ENCODE measurements at places on chromosomes 6 and 20.

DNA sequence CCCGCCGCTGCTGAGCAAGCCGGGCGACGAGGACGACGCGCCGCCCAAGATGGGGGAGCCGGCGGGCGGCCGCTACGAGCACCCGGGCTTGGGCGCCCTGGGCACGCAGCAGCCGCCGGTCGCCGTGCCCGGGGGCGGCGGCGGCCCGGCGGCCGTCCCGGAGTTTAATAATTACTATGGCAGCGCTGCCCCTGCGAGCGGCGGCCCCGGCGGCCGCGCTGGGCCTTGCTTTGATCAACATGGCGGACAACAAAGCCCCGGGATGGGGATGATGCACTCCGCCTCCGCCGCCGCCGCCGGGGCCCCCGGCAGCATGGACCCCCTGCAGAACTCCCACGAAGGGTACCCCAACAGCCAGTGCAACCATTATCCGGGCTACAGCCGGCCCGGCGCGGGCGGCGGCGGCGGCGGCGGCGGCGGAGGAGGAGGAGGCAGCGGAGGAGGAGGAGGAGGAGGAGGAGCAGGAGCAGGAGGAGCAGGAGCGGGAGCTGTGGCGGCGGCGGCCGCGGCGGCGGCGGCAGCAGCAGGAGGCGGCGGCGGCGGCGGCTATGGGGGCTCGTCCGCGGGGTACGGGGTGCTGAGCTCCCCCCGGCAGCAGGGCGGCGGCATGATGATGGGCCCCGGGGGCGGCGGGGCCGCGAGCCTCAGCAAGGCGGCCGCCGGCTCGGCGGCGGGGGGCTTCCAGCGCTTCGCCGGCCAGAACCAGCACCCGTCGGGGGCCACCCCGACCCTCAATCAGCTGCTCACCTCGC lies 1.5 kb downstream of the ARID1B start:
- DNase-seq, result peak; percentile 47

- DNase-seq, result no peak
Observed at GRCh38 chr20:50772420-50773185, 22.3 kb upstream of the BCAS4 start.

DNA sequence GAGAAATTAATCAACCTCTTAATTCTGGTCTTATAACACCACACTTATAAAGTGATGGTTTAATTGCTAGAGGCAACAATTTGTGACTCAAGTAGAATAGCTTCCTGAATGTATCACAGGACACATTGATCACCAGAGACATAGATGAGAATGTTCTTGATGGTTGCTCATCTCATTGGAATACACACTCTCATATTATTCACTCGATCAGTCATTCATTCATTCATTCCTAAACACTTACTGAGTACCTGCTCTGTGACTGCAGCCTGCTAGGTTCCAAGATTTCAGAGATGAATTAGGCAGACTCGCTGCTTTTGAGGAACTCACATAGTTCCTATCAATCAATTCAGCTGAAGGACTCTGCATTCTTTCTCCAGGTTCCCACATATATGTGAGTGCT lies 365.1 kb upstream of the SOX4 start:
- no peak for DNase-seq

- DNase-seq, result no peak
Observed at GRCh38 chr20:37777988-37778659, 84.3 kb downstream of the CTNNBL1 start.

- DNase-seq, result no peak
Observed at GRCh38 chr20:14634665-14635064, 297.3 kb upstream of the FLRT3 start.

GRCh38 chr20:11235058-11235457 lies 561.3 kb upstream of the JAG1 start:
- DNase-seq, result no peak

GRCh38 chr6:50062051-50062450 lies 12.3 kb upstream of the DEFB112 start:
- peak; percentile 16 for DNase-seq

DNA sequence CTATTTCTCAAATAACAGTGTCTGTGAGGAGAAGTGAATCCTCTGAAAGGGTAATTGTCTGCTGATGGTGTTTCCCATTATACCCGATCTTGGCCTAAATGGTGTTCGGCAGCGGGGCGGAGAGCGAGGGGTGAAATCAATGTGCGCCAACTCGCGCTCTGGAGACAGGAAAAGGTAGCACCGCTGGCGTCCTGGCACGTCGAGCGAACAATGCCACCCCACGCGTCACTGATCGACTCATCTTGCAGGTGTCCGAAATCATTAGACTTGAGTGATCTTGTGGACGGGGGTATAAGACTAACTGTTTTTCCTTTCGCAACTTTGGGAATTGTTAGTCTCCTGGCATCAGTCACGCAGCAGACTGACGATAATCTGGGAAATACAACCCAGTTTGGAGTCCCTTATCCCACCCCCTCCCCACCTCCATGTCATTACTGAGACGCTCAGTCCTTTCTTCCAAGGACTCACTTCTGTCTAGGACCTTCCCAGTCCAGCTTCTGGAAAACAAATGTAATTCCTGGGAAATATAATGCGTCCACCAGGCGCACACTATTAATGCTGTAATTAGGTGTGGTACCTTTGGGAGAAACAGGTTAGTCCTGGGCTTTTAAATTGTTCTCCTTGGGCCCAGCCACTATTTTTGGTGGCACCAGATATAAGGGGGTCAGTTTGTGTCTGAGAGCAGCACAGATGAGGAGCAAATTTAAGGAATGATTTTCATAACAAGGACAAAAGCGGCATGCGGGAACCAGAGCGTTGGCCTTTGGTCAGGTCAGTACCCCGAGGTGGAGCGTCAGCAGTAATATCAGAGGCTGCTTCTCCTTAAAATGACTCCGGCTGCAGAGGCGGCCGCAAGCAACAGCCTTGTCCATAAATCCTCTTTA lies 2.3 kb downstream of the LINC00237 start:
- no peak for DNase-seq

DNA sequence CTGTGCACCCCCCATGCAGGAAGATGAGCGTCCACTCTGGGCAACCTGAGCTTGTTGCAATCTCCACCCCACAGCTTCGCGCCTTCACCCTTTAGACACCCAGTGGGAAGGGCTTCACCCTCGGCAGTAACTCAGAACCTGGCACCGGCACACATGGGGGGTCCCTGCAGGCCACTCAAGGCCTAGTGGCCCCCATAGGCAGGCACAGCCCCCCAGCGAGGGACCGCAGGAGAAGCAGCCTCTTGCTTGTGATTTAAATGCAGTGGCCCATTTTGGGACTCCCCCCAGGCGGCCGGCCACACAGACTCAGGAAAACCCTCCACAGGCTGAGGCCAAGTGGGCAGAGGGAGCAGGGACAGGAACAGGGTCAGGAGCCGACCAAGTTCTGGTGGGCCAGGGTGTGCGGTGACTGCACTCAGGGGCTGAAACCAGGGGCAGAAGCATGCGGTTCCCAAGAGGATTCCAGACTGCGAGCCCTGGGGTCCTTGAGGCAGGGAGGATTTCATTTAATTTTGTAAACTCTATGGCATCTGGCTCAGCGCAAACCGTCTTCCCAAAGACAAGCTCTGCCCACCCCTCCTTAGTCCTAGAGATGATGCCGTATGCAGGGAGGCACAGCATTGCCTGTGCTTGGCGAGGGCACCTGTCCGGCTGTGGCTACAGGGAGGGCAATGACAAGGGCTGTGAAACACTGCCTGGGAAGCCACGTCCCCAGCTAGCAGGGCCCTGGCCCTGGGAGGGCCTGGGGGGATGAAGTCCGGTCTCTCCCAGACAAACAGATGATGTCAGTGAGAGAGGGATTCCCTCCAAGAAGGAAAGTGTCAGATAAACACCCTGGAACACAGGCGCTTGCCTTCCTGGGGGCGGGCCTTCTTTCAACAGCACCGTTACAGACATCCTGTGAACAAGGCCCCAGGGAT lies 52.9 kb upstream of the GPR31 start:
- no peak for DNase-seq

- no peak for DNase-seq
Observed at GRCh38 chr6:3708540-3708939, 43.0 kb downstream of the PXDC1 start.

- DNase-seq, result no peak
Observed at GRCh38 chr20:32024683-32025295, 14.6 kb downstream of the CCM2L start.

GRCh38 chr6:137571854-137572253 lies 77.7 kb upstream of the OLIG3 start:
- DNase-seq, result peak; percentile 54

- DNase-seq, result no peak
Observed at GRCh38 chr6:22590423-22590822, 21.1 kb downstream of the HDGFL1 start.

GRCh38 chr20:23361119-23361475 lies 885 bp upstream of the GZF1 start:
- DNase-seq, result no peak

- DNase-seq, result no peak
Observed at GRCh38 chr6:168517742-168518347, 76.9 kb downstream of the SMOC2 start.

DNA sequence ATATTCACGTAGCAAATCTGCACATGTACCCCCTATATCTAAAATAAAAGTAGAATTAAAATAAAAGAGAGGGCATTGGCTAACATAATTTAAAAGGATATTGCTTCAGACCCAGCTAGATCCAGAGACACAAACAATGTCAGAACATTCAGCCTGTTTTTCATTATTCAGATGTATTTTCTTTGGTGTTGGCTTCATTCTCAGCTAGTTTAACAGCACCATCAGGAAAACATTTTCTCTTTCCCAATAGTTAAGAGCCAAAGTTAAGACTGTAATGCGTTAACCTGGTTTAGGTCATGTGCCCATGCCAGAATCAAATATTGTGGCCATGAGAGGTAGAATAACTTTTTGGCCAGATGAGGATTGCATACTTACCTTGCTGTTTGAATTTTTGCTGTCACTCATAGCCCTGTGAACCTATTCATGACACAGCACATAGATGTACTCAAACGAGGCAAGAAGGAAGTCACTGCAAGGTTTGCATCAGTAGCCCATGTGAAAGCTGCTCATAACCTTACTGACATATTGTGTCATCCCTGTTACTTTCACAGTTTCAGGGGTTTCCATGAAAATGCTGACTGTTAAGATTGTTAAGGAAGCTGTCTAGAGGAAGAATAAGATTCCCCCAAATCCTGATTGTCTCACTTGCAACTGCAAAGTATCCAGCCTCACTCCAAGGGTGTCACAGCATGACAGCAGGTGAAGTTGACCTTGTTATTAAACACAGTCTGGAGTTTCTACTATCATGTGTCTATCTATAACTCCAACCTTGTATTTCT lies 233.1 kb downstream of the PACRG start:
- no peak for DNase-seq

DNA sequence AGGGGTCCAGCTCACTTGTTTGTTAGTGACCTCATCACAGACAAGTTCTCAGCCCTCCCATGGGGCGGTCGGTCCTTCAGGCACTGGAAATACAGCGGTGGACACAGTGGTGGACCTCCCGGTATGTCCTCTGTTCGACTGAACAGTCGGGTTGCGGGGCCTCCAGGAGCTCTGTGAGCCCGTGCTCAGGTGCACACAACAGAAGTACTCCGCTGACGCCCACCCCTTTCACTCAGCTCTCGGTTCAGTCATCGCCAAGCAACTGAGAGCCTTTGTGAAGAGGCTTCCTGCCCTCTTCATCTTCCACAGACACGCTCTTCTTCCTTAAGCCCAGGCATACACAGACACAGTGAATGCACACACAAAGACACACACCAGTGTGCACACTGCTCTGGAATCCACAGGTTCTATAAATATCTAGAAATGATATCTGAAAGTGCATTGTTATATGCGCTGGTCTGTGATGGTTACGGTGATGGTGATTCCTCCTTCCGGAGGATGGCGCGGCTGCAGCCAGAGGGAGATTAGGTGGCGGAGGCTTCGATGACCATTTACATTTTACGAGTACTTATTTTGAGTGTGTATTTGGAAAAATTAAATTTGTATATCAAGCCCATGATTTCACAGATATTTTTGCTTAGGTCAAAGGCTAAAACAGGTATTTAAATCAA lies 46.8 kb upstream of the BHLHE23 start:
- no peak for DNase-seq

DNA sequence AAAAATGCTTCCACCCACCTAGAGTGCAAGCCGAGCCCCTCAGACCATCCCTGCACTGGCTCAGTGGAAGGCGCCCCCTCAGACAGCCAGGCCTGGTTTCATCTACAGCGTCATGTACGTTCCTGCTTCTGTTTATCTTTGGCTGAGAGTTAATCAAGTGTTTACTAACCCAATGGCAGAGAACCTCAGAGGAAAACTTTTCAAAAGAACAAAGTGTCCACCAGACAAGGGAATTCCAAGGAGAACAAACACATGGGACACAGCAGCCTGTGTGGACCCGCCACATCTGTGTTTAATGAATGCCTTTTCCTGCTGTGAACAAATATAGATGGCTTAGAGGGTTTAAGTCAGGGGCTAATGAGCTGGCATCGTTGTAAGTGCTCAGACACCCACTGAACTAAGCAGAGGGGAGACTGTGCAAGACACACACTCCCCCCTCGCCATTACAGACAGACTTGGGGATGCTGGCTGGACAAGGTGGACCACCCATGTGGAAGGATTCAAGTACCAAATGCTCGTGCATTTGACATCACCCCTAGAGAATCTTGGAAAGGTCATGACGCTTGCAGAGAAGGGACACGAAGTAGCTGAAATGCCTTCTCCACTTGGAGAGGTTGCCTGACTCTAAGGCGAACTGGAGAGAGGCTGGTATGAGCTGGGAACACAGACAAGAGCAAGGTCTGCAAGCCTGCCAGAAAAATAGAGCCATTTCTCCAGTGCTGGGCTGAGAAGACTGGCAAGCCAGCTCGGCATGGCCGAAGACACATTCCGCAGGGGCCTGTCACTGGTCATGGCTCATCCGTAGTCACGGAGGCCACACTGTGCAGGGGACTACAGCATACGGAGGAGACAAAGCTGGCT lies 53.5 kb upstream of the NXT1 start:
- DNase-seq, result no peak

- DNase-seq, result no peak
Observed at GRCh38 chr6:108806171-108806570, 42.1 kb upstream of the ARMC2 start.

- no peak for DNase-seq
Observed at GRCh38 chr20:57539889-57540288, 14.9 kb upstream of the CTCFL start.

- peak; percentile 68 for DNase-seq
Observed at GRCh38 chr6:132764370-132764769, 6.7 kb upstream of the VNN2 start.

GRCh38 chr20:56827763-56828162 lies 198.7 kb downstream of the TFAP2C start:
- no peak for DNase-seq

DNA sequence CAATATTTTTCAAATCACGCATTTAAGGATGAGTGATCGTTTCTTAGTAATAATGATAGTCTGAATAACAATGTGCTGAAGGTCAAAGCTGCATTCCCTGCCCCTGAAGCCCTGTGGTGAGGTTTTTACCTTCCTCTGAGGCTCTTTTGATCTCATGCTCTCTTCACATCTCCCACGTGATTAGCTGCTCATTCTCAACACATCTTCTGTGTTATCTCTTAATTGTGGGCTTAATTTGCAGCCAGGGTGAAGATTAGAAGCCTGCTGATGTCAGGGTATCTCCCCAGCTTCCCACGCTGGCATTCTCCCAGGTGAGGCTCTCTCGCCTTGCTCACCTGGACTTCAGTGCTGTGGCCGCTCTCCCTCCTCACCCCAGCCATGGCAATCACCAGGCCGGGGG lies 109.7 kb upstream of the FOXQ1 start:
- no peak for DNase-seq

- peak; percentile 79 for DNase-seq
Observed at GRCh38 chr6:43628393-43629103, 516 bp downstream of the GTPBP2 start.

GRCh38 chr6:167679122-167679736 lies 147.5 kb upstream of the AFDN start:
- DNase-seq, result no peak

- no peak for DNase-seq
Observed at GRCh38 chr20:38812709-38813573, 7.4 kb downstream of the PPP1R16B start.

- DNase-seq, result no peak
Observed at GRCh38 chr6:113375950-113376846, 480.9 kb upstream of the MARCKS start.

Measured in Calu3 (cell line).